ENCODE measurements at places on chromosomes 4 and X.

- DNase-seq = no peak
These were observed 155.7 kb upstream of the MAP3K15 start for GRCh38 chrX:19670854-19671620.

DNA sequence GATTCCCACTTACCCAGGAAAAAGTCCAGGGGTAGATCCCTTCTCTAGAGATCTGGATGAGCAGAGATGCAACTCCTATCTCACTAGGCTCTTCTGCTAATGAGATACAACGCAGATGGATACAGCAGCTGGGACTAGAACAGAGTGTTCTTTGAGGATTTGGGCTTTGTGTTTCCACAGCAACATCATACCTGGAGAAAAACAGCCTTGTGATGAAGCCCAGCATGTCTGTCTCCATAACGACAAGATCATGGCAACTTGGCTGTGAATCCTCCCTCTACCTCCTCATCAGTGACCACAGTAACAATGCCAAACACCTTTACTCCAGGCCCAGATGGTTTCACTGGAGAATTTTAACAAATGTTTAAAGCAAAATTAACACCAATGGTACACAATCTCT is 80.1 kb downstream of the RCHY1 start:
- DNase-seq = no peak

DNA sequence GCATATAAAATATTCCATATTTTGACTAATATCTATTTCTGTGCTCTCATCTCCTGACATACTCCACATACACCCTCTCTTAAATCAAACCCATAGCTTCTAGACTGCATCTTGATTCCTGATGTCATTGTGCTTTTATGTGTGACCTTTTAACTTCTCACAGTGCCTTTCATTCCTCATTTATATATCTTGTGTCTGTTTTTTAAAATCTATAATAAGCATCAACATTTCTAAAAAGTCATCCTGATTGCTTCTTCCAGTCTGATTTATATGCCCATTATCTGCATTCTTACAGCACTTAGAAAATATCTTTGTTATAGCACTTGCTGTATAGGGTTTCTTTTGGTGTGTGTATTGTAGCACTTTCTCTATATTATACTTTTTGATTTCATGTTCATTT is 190.1 kb upstream of the ITM2A start:
- DNase-seq = no peak

- no peak for DNase-seq
These were observed 74.3 kb upstream of the IGFBP7 start for GRCh38 chr4:57184378-57185029.

GRCh38 chrX:132227383-132228112 is 8.3 kb upstream of the RAP2C start:
- no peak for DNase-seq

DNA sequence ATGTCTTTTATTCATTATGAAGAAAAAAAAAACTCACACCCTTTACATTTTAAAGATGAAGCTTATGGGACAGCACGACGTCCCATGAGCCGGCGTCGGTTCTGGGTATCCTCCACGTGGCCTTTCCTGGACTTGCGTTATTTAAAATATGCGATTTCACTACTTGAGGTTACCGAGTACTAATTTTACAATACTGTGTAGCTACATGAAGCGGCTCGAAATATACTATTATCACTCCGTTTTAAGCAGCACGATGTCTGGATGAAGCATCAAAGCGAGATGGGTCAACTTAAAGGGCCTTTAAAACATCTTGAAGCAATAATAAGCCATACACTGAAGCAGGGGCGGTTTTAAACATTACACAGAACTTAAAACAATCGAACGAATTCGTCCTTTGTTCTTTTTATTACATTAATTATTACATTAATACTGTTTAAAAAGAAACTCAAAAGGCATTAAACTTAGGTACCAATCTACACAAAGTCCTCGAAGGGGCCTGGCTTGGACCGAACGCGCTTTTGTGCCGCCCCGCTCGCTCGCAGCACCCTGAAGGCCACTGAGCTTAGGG is 1.4 kb upstream of the KLF3 start:
- DNase-seq = no peak

DNA sequence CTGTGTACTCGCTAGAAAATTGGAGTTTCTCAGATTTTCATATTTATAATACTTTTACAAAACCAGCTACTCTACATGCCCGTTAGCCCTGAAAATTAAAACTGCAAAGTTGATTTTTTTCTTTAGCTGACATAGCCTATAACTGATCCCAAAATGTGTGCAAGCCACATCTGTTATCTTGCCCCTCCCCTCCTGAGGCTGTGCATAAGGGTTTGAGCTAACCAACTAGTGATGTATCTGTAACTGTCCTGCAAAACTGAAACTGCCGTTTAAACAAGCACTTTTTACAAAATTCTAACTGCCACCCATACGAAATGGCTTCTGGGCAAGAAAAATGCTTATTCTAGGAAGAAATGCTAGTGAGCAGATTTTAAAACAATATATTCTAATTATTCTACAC is 59.1 kb downstream of the EDNRA start:
- no peak for DNase-seq

DNA sequence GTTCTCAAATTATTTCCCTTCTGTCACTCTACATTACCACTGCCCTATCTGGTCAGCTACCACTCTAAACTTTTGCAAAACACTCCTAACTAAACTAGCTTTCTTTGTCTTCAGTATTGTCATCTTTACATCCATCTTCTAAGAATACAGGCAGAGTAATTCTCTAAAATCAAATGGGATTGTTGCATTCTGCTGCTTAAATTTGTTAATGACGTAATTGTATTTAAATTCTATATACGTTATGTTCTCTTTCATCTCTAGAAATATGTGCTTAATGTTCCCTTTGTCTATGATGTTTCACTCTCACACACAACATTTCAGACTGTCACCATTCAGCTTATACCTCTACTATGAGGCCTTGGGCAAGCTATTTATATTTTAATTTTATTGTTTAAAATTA is 1041.1 kb upstream of the POU3F4 start:
- DNase-seq = no peak

DNA sequence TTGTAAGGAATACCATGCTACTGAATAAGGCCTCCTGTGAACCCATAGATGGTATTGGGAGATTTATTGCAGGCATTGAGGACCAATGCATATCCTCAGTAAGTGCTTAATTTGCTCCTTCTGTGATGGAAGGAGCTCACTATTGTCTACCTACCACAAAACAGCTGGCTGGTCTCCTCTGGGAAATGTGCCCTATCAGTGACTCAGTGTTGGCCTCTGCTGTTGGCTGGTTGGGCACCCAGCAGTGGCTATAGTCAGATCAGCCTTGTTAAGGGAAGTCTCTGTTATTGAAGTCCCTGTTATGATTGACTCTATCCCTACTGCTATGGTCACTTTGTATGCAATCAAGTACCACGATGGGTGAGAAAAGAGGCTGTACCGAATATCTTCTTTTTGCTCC is 27.5 kb upstream of the OTUD4 start:
- no peak for DNase-seq

DNA sequence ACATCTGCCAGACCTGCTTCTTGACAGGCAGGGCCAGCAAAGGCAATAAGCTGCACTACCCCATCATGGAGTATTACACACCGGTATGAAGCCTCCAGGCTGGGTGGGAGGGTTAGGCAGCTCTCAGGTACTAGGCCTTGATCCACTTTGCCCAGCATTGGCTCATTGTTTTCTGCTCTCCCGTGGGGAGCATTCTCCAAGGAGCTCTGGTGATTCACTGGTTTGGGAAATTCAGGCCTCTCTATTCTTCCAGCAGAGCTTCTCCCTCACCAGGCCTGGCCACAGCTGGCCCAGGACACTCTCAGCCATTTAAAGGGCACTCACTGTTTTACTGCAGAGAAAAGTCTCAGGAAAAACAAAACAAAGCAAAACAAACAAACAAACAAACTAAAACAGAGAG is 33.0 kb downstream of the DRP2 start:
- no peak for DNase-seq

DNA sequence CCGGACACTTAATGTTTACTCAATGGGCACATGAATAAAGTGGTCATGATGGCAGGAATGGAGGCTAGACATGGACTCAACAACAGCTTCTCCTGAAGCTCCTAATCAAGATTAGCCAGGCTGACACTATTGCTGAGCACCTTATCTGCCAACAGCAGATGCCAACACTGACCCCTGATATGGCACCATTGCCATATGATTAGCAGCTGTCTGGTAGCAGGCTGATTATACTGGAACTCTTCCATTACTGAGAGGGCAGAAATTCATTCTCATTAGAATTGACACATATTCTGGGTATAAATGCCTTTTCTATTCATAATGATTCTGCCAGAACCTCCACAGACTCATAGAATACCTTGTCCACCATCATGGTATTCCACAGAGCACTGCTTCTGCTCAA is 18.4 kb upstream of the AFF1 start:
- no peak for DNase-seq

- no peak for DNase-seq
These were observed 1.3 kb downstream of the SULT1E1 start for GRCh38 chr4:69858690-69859089.

DNA sequence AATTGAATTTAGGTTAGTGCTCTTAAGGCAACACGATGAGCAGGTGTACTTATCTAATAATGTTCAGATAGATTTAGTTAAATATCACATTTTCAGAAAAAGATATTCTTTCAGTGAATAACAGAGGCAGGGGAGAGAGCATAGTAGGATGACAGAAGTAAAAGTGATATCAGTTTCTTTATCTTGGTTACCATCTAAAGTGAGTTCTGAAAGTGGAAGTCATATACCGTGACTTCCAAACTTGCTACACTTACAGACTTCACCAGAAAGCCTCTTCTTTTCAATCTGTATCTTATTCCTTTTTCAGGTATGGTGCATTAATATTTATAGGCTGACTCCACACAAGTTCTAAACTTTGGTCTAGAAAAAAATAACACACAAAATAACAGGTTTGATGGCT is 124.9 kb downstream of the POU4F2 start:
- no peak for DNase-seq

DNA sequence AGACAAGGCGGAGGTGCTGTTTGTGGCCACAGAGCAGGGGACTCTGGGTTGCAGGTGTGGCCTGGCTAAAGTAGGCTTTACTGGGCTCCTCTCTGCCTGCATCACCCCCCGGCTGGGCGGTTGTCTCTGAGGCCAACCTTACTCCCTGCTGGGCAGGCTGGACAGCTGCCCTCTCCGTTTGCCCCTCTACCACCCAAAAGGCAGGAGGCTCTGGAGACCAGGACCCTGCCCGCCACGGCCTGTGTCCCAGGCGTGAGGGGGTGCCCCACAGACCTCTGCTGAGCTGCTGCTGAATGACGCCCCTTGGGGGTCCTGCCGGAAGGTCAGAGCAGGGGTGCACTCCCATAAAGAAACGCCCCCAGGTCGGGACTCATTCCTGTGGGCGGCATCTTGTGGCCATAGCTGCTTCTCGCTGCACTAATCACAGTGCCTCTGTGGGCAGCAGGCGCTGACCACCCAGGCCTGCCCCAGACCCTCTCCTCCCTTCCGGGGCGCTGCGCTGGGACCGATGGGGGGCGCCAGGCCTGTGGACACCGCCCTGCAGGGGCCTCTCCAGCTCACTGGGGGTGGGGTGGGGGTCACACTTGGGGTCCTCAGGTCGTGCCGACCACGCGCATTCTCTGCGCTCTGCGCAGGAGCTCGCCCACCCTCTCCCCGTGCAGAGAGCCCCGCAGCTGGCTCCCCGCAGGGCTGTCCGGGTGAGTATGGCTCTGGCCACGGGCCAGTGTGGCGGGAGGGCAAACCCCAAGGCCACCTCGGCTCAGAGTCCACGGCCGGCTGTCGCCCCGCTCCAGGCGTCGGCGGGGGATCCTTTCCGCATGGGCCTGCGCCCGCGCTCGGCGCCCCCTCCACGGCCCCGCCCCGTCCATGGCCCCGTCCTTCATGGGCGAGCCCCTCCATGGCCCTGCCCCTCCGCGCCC is 920 bp downstream of the HTT-AS start:
- no peak for DNase-seq

- peak; percentile 54 for DNase-seq
These were observed at the start of gene SETD7 for GRCh38 chr4:139556071-139556723. Gene SETD7, minus strand, starts transcription at chr4:139556219. Its CDS starts 82 bp downstream, at chr4:139556137.

GRCh38 chr4:127071443-127071842 is 561.3 kb upstream of the INTU start:
- no peak for DNase-seq

DNA sequence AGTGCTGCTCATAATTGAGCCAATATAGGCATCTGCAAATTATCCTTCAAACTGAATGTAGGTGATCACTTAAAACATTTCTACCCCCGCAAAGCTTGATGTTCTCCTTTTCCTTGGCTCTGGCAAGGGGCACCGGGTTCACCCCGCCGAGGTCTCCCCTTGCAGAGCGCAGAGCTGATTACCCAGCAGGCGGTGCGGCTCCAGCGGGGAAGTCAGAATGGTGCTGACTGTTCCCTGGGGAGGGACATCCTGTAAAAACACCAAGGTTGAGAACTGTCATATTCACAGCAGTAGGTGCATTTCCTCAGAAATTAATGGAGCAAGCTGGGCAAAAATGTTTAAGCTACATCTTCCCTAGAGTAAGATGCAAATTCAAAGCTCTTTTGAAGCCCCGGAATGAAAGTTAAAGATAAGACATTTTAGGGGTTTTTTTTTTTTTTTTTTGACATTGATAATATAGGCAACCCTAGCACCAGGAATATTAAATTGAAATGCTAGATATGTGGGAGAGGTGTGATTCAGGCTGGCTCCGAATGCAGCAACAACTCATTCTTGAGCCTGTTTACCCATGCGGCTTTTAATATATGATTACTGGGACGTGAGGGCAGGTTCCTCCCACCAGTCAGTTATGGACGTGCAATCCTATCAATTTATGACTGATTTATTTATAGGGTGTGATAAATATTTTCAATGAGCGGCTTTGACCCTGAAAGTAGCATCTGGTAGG is 767.3 kb upstream of the TENM3 start:
- no peak for DNase-seq

- DNase-seq = no peak
These were observed 59.7 kb upstream of the TMEM164 start for GRCh38 chrX:109943092-109943739.

GRCh38 chr4:80062527-80062926 is 10.5 kb downstream of the ANTXR2 start:
- DNase-seq = no peak

- no peak for DNase-seq
These were observed 37.1 kb upstream of the HERC6 start for GRCh38 chr4:88341227-88342192.

GRCh38 chrX:68808686-68809357 is 20.0 kb upstream of the EFNB1 start:
- no peak for DNase-seq

DNA sequence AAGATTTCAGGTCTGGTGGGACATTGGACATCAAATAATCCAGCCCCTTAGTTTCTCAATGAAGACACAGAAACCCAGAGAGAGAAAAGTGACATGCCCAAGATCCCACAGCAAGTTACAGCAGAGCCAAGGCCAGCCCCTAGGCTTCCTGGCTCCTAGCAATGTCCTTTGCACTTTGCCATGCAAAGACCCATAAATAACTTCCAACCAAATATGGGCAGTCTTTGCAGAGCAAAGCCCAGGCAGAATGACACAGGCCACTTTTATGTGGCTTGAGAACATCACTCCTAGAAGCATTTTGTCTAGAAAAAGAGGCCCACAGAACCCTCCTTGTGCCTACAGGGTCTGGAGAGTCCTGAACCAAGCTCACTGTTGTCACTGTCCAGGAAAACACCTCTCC is 78.1 kb upstream of the ATP6AP2 start:
- no peak for DNase-seq

GRCh38 chr4:72846280-72847111 is 223.0 kb downstream of the COX18 start:
- no peak for DNase-seq
